ENCODE measurements at places on chromosomes 11 and 22. TPM values are rescaled to one million over a fixed set of nuclear protein-coding genes. Genes with fewer than 3 reads are reported as not detected.

HBG1 gene
- polyA plus RNA-seq: not detected

CARNS1 gene
- 68.5 TPM for polyA plus RNA-seq

ANGPTL5 gene
- not detected for polyA plus RNA-seq

OSM gene
- polyA plus RNA-seq: not detected

CYTH4 gene
- polyA plus RNA-seq: 1.3 TPM

MMP8 gene
- not detected for polyA plus RNA-seq

Measured in brain (organoid and tissue), 16 donors.